ENCODE measurements at places on chromosomes 1 and 21. TPM values are rescaled to one million over a fixed set of nuclear protein-coding genes. Genes with fewer than 3 reads are reported as not detected.

The COL11A1 gene
- not detected for total RNA-seq

The IQCC gene
- total RNA-seq = 0.97 TPM

The SPRR4 gene
- not detected for total RNA-seq

The CCDC30 gene
- total RNA-seq = 1.5 TPM

The EPRS1 gene
- 55.2 TPM for total RNA-seq

The SLC16A1 gene
- 130 TPM for total RNA-seq

The GCSAML gene
- total RNA-seq = 0.24 TPM

The MAN1C1 gene
- 17.5 TPM for total RNA-seq

The MTARC1 gene
- 6.9 TPM for total RNA-seq

Measured in Right ventricle myocardium superior (tissue), 1 donor.